ENCODE measurements at places on chromosomes 4 and X.
A peak's percentile ranks its signal among the peaks of the same experiment; 100 is the strongest.

GRCh38 chrX:154334496-154334895, 38.9 kb downstream of the TKTL1 start:
- H3K27ac ChIP-seq: no peak overlapping the region
- H3K36me3 ChIP-seq: no peaks in the 10 kb centered on the region
- no peak overlapping the region for H3K4me3 ChIP-seq
- no peaks in the 10 kb centered on the region for H3K27me3 ChIP-seq
- no peak for DNase-seq

- H3K27ac ChIP-seq: no peak overlapping the region
- no peaks in the 10 kb centered on the region for H3K4me1 ChIP-seq
- DNase-seq: no peak
- no peaks in the 10 kb centered on the region for H3K36me3 ChIP-seq
These were observed 43.7 kb downstream of the SAT1 start for GRCh38 chrX:23826653-23827052.

- H3K4me3 ChIP-seq: no peak within 1 kb of the TSS
- no peak for DNase-seq
- H3K27ac ChIP-seq: no peak within 1 kb of the TSS
- H3K36me3 ChIP-seq: no peaks in the 10 kb centered on the region
- H3K27me3 ChIP-seq: no peaks in the 10 kb centered on the region
These were observed at the start of gene GPM6B for GRCh38 chrX:13816643-13817627. Gene GPM6B, minus strand, starts transcription at chrX:13817093. Its CDS starts 189 bp downstream, at chrX:13816904.

- peaks cover under 1% of the 10 kb centered on the region for H3K4me1 ChIP-seq
- no peak overlapping the region for H3K4me3 ChIP-seq
- H3K36me3 ChIP-seq: peaks cover under 1% of the 10 kb centered on the region
- no peak overlapping the region for H3K27ac ChIP-seq
These were observed 112.4 kb upstream of the CBR4 start for GRCh38 chr4:169122422-169122821.

DNA sequence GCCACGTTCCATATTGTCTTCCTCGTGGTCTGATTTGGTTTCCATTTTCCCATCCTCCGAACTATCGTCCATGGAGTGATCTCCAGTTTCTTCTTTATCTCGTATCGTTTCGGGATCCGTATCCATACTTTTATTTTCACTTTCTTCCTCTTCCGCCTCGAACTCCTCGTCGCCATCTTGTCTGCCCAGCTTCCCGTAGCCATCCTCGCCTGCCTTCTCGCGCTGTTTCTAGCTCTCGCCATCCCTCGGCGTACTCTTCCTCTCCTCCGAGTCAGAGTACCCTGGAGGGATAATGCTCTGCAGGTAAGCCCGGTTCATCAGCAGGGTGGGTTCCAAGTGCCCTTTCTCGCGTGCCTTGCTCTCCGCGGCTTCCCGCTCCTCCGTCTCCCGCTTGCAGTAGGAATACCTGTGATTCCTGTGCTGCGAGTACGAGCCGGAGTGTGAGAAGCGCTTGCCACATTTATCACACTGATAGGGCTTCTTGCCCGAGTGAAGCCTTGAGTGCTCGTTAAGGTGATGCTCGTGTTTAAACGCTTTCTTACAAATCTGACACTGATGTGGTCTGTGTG, 134.5 kb upstream of the TAPT1 start:
- H3K4me3 ChIP-seq: no peak overlapping the region
- no peak for DNase-seq
- no peaks in the 10 kb centered on the region for H3K4me1 ChIP-seq
- H3K36me3 ChIP-seq: no peaks in the 10 kb centered on the region
- H3K27ac ChIP-seq: no peak overlapping the region

DNA sequence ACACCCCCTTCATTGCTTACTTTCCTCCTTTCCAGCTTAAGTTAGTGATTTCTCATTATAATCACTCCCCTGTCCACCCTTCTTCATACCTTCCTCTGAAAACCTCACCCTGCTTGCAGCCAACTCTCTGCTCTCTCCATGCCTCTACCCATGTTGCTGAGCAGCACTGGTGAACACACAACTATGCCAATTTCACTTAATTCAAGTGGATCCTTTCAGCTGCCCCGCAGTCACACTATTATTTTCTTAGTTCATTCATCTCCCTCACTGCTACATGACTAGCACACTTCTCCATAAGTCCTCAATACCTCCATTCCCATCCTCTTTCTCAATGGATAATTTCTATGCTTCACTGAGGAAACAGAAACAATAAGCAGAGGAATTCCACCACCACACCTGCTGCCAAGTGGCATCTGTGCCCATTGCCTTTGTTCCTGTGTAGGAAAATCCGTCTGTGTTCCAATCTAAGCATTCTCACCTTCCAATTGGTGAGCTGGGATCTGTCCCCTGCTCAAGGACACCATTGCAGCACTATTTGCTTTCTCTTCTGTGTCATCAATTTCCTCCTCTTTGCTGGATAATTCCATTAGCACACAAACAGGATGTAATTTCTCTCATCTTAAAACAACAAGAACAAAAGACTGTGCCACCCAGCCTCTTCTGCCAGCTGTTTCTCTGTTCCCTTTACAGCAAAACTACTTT, 25.2 kb upstream of the PRSS48 start:
- no peak overlapping the region for H3K27ac ChIP-seq
- DNase-seq: no peak
- H3K27me3 ChIP-seq: no peaks in the 10 kb centered on the region
- no peaks in the 10 kb centered on the region for H3K4me1 ChIP-seq
- H3K4me3 ChIP-seq: no peak overlapping the region

DNA sequence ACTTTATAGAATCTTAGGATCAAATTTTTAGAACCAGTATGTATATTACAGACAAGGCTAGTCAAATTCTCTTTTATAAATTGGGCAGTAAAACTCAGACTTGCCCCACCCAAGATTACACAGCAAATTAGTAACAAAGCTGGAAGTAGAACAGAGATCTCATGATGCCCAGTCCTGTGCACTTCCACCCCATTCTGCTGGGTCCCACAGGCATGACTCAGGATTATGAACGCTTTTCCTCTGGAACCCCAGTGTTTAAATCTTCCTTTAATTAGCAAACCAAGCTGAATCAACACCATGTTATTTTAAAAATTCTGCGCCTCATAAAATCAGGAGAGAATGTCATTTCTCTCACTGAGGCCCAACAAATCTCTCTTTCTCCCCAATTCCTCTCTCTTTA, 1.5 kb upstream of the IL13RA2 start:
- H3K4me3 ChIP-seq: no peak overlapping the region
- no peak overlapping the region for H3K27ac ChIP-seq
- H3K27me3 ChIP-seq: no peaks in the 10 kb centered on the region
- no peaks in the 10 kb centered on the region for H3K4me1 ChIP-seq

- no peak overlapping the region for H3K4me3 ChIP-seq
- H3K4me1 ChIP-seq: no peaks in the 10 kb centered on the region
- no peak for DNase-seq
- no peaks in the 10 kb centered on the region for H3K36me3 ChIP-seq
- H3K27me3 ChIP-seq: no peaks in the 10 kb centered on the region
These were observed 46.9 kb upstream of the HSD17B10 start for GRCh38 chrX:53481093-53481492.

- no peak overlapping the region for H3K27ac ChIP-seq
- H3K27me3 ChIP-seq: no peaks in the 10 kb centered on the region
- H3K4me1 ChIP-seq: no peaks in the 10 kb centered on the region
- H3K36me3 ChIP-seq: no peaks in the 10 kb centered on the region
- DNase-seq: no peak
- no peak overlapping the region for H3K4me3 ChIP-seq
These were observed 170.1 kb upstream of the ATOH1 start for GRCh38 chr4:93658443-93658842.

- DNase-seq: no peak
- no peak overlapping the region for H3K27ac ChIP-seq
- H3K4me3 ChIP-seq: no peak overlapping the region
- H3K36me3 ChIP-seq: no peaks in the 10 kb centered on the region
These were observed 14.6 kb downstream of the SRPX start for GRCh38 chrX:38206036-38206435.

DNA sequence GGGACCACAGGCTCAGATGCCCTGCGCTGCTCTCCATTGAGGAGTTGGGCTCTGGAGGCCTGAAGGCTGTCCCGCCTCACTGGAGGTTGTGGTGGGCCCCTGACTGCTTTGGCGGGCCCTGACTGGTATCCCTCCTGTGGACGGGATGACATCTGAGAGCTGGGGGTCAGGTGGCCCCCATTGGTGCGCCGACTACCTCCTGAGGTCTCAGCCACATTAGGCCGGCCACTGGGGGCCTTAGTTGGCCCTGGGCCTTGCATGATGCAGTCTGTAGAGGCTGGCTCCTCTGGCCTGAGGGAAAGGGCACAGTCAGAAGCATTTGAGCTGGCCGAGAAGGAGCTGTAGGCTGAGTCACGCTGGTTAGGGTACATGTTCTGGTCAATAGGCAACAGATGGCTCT, 164.5 kb upstream of the DGKK start:
- no peak overlapping the region for H3K27ac ChIP-seq
- H3K4me3 ChIP-seq: no peak overlapping the region
- no peaks in the 10 kb centered on the region for H3K36me3 ChIP-seq
- DNase-seq: no peak
- no peaks in the 10 kb centered on the region for H3K4me1 ChIP-seq

GRCh38 chr4:3471098-3471760, 8.1 kb downstream of the DOK7 start:
- no peak overlapping the region for H3K4me3 ChIP-seq
- no peaks in the 10 kb centered on the region for H3K36me3 ChIP-seq
- no peak overlapping the region for H3K27ac ChIP-seq
- DNase-seq: no peak
- no peaks in the 10 kb centered on the region for H3K27me3 ChIP-seq
- H3K4me1 ChIP-seq: no peaks in the 10 kb centered on the region

DNA sequence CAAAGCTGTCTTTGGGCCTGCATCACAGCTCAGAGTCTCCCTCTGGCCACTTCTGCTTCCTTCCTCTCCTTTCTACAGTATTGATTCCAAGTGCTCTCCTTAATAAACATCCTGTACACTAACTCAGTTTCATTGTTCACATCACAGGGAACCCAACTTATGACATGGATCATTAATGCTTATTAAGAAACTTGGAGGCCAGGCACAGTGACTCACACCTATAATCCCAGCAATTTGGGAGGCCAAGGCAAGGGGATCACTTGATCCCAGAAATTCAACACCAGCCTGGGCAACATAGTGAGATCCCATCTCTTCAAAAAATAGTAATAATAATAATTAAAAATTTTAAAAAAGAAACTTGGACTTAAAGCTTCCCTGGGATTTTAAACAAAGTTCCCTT, 89.2 kb upstream of the EFHC2 start:
- DNase-seq: peak; percentile 4
- H3K27ac ChIP-seq: no peak overlapping the region
- no peaks in the 10 kb centered on the region for H3K4me1 ChIP-seq
- no peak overlapping the region for H3K4me3 ChIP-seq
- no peaks in the 10 kb centered on the region for H3K36me3 ChIP-seq

DNA sequence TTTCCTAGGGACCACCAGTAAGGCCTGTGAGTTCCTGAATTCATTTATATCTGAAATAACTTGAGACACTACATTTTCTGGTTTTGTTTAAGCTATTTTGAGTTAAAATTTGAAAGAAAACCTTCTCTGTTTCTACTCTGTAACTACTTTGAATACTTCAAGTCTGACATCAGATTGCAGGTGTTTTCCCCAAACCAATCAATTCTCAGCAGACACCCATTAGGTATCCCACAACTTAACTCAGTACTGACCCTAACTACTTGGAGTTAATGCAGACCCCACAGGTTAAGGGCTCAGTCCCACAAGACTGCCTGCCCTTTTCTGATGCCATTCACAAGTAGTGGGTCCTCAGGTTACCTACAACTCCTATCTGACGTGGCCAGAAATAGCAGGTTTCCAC, 1100.0 kb upstream of the SLIT2 start:
- H3K27ac ChIP-seq: no peak overlapping the region
- no peaks in the 10 kb centered on the region for H3K27me3 ChIP-seq
- H3K4me3 ChIP-seq: no peak overlapping the region
- H3K36me3 ChIP-seq: no peaks in the 10 kb centered on the region

- H3K27ac ChIP-seq: no peak overlapping the region
- no peaks in the 10 kb centered on the region for H3K27me3 ChIP-seq
- DNase-seq: no peak
These were observed 128.3 kb downstream of the MANBA start for GRCh38 chr4:102632241-102633065.

DNA sequence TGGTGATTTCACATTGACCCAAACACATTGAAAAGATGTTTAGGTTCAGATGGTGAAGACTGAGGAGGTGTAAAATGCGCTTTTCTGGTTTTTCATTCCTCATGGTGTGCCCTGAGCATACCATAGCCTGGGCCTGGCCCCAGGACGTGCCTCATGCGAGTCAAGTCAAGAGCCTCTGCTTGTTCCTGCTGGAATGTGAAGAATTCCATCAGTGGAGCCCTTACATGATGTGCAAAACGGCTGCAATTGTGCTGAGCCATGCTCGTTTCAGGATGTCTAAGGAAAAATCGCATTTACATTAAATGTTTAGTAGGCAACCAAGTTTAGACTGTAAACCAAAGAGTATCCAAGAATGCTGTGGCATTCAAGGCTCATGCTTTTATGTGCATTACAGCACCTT, 34.9 kb downstream of the GYG2 start:
- H3K27me3 ChIP-seq: no peaks in the 10 kb centered on the region
- H3K4me1 ChIP-seq: no peaks in the 10 kb centered on the region
- no peak overlapping the region for H3K27ac ChIP-seq
- no peak for DNase-seq
- H3K36me3 ChIP-seq: no peaks in the 10 kb centered on the region

DNA sequence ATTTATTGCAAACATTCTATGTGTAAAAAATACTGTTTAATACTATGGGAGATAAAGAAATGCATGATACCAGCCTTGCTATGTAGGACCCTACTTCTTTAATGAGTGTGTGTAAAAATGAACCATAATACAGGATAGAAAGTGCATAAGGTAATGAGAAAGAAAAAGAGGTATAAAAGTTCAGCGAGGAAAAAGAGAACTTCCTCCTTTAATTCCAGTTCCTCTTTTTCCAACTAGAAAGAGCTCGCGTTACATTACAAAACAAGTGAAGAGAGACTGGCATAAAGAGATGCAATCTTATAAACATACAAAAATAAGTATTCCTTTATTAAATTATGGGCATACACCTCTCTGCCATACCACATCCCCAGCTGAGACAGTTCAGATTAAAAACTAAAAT, 77.4 kb downstream of the ANKRD17 start:
- H3K4me3 ChIP-seq: no peak overlapping the region
- no peak overlapping the region for H3K27ac ChIP-seq
- no peak for DNase-seq
- H3K27me3 ChIP-seq: no peaks in the 10 kb centered on the region
- H3K4me1 ChIP-seq: peaks cover 16% of the 10 kb centered on the region

GRCh38 chr4:53012738-53013137, 150.6 kb downstream of the RASL11B start:
- H3K36me3 ChIP-seq: no peaks in the 10 kb centered on the region
- no peak overlapping the region for H3K4me3 ChIP-seq
- no peak overlapping the region for H3K27ac ChIP-seq
- no peaks in the 10 kb centered on the region for H3K27me3 ChIP-seq

- H3K36me3 ChIP-seq: no peaks in the 10 kb centered on the region
- DNase-seq: peak; percentile 15
- H3K4me3 ChIP-seq: peak within 1 kb of the TSS; percentile 81
- H3K4me1 ChIP-seq: peaks cover 50% of the 10 kb centered on the region
- peak within 1 kb of the TSS; percentile 90 for H3K27ac ChIP-seq
These were observed at the start of gene FNIP2 for GRCh38 chr4:158768555-158769174. Gene FNIP2, plus strand, starts transcription at chr4:158769026. Its CDS starts 187 bp downstream, at chr4:158769213.

Data from thoracic aorta (tissue), 2 donors.